ENCODE measurements at places on chromosomes 13 and 19.

- DNase-seq = no peak
These were observed 18.5 kb downstream of the PPP1R12C start for GRCh38 chr19:55098716-55099556.

DNA sequence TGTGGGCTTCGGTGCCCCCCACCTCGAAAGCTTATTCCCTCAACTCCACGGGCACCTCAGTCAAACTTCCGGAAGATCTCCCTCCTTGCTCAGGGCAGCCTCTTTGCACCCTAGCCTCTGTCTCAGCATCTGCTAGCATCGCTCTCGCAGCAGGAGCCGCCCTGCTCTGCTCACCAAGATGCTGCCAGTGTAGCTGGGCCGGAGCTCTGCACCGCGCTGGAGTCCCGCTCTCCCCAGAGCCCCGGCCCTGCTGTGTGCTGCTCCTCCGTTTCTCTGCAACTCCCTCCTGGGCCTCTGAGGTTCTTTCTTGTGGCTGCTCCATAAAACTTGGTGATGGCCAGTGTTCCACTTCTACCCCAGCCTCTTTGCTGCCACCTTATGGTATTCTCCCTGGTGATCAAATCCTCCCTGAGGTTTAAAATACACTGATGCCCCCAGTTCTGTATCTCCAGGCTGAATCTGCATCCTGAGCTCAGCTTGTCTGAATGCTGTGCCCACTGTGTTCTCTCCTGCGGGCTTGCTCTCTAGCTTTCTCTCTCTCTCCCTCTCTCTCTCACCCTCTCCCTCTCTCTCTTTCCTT lies 198.0 kb downstream of the UQCRFS1 start:
- no peak for DNase-seq

DNA sequence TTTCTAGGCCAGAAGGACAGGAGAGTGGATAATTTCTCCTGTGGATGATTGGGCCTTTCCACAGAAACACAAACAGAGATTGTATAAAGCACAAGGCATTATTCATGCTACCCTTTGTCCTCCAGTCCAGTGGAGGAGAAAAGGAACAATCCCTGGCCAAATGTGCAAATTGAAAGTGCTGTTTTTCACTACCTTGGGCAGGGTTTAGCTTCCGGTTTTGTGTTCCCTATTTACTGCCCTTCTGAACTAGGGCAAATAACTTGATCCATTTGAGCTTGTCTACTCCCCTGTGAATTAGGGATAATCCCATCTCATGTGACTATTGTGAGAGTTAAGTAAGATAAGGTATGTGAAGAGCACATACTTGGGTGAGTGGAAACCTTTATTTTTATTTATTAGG lies 13.3 kb downstream of the PDX1 start:
- DNase-seq = no peak

- DNase-seq = no peak
These were observed 458.6 kb downstream of the DCT start for GRCh38 chr13:94020833-94021232.

- no peak for DNase-seq
These were observed 15.7 kb downstream of the ARID3A start for GRCh38 chr19:941292-942132.

GRCh38 chr13:30870049-30870884 lies 35.8 kb upstream of the MEDAG start:
- DNase-seq = no peak

GRCh38 chr19:9885077-9885552 lies 50.0 kb downstream of the PIN1 start:
- no peak for DNase-seq

GRCh38 chr13:37382146-37382545 lies 216.4 kb downstream of the POSTN start:
- DNase-seq = no peak

DNA sequence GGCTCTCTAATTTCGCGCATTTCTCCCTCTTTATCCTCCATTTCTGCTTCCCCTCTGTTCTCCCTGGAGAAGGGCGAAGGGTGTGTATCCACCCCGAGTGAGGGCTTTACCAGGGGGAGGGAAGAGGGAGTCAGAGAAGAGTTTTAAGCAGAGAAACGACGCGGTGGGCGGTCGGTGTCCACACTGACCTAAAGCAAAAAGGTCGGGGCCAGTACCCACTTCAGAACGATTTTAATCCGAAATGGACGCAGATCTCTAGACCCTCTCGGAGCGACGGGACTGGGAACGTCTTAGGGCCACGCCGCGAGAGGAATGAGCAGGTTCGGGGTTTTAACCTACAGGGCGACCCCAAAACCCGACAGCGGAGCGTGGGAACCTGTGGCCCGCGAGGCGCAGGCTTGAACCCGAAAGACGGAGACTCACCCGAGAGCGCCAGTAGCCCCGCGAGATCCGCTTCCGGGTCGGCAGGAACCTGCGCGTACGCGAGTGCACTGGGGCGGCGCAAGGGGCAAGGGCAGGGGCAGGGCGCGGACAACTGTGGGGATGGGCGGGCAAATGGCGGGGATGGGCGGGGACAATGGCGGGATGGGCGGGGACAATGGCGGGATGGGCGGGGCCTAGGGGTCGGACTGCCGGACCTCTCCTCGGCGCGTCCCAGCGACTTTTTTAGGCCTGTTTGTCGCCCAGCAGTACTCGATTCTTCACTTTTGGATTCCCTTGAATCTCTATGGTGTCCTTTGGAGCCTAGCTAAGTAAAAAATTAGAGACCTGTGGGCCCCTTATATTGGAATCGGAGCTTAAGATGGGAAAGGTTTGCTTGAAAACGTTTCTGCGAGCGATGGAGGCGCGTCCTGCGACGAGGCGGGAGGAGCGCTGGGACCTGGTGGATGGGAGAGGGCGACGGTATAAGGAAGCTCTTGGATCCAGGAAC lies at the start of gene ZNF677:
TSS of gene ZNF677 (minus strand) at position 463 of the 931 bp plus-strand sequence. CDS start 3,323 bp downstream, outside the sequence.
- DNase-seq = peak; percentile 97

- DNase-seq = no peak
These were observed 187.6 kb downstream of the STK24 start for GRCh38 chr13:98389319-98389718.

GRCh38 chr19:49390929-49391359 lies 2.9 kb downstream of the KASH5 start:
- DNase-seq = no peak

DNA sequence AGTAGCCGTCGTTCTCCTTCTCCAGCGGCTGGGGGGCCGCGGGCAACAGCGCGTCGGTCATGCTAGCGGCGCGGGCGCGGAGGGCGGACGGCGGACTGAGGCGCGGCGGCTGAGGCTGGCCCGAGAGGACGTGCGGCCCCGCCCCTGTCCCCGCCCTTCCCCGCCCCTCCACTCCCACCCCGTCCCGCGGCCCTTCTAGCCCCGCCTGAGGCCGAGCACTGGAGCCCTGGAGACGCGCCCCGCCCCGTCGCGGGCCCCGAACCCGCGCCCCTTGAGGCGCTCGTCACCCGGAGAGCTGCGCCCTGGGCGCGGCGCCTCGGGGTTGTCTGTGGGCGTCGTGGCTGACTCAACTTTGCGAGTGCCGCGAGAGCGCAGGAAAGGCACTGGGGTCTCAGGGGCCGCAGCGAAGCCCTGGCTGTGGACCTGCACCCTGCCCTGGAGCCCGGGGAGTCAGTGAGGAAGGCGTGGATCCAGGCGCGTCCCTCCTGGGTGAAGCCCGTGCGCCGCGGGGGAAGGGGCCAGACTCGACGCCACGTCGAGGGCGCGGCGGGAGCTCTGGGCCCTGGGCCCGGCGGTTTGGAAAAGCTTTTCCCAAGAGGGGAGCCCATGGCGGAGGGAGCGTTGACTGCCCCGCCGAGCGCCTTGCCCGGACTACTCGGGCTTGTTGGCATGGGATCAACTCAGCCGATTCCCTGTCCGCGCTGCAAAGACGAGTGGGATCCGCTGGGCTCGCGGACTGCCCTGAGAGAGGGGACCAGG lies at the start of gene RHPN2:
TSS of gene RHPN2 (minus strand) at position 97 of the 759 bp plus-strand sequence. CDS start at position 61, 36 bp downstream.
- peak; percentile 97 for DNase-seq

DNA sequence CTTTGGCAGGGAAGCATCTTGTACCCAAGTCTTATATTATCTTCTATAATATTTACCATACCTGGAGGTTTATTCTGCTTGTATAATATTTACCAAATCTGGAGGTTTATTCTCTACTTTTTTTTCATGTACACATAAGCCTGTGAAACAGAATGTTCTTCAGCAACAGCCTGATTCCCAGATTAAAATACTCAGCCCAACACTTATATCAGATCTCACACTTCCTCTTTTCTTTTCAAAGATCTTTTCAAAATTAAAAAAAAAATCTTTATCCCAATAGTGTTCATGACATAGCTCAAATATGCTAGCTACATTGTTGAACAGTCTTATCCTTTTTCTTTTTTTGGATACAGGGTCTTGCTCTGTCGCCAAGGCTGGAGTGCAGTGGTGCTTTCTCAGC lies 300.7 kb downstream of the LMO7 start:
- no peak for DNase-seq

DNA sequence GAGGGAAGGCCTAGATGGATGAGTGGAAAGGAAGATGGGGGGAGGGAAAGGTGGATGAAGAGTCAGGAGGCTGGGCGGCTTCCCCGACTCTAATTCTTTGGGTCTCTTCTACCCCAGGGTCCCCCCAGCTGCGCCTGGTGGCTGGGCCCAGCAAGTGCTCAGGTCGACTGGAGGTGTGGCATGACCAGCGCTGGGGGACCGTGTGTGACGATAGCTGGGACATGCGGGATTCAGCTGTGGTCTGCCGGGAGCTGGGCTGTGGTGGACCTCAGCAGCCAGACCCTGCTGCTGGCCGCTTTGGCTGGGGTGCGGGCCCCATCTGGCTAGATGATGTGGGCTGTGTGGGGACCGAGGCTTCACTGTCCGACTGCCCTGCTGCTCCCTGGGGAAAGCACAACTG lies 9.5 kb downstream of the SSC5D start:
- no peak for DNase-seq

GRCh38 chr13:32472194-32472621 lies 44.3 kb upstream of the N4BP2L1 start:
- DNase-seq = no peak

DNA sequence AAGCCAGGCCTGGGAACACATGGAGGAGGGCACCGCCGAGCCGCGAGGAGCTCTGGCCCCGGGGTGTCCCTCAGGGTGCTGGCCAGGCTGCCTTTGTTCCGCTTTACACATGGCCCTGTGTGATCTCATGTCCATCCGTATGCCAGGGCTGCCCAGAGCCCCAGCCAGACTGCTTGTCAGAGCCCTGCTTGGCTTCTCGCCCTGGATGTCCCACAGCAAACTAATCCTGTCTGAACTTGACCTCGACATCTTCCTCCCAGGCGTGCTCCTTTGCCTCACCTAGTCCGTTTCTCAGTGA lies 14.3 kb downstream of the BCKDHA start:
- DNase-seq = no peak

GRCh38 chr13:21344662-21345176 lies 114.4 kb downstream of the ZDHHC20 start:
- DNase-seq = no peak

GRCh38 chr13:23651887-23652286 lies 81.7 kb downstream of the TNFRSF19 start:
- no peak for DNase-seq

Data from NCI-H2227 treated with DMSO at 0.1 percent for 48 hours (cell line).